Choroid plexus epithelial cell (primary cell): ENCODE measurements at places on chromosomes 13 and 19.

DNA sequence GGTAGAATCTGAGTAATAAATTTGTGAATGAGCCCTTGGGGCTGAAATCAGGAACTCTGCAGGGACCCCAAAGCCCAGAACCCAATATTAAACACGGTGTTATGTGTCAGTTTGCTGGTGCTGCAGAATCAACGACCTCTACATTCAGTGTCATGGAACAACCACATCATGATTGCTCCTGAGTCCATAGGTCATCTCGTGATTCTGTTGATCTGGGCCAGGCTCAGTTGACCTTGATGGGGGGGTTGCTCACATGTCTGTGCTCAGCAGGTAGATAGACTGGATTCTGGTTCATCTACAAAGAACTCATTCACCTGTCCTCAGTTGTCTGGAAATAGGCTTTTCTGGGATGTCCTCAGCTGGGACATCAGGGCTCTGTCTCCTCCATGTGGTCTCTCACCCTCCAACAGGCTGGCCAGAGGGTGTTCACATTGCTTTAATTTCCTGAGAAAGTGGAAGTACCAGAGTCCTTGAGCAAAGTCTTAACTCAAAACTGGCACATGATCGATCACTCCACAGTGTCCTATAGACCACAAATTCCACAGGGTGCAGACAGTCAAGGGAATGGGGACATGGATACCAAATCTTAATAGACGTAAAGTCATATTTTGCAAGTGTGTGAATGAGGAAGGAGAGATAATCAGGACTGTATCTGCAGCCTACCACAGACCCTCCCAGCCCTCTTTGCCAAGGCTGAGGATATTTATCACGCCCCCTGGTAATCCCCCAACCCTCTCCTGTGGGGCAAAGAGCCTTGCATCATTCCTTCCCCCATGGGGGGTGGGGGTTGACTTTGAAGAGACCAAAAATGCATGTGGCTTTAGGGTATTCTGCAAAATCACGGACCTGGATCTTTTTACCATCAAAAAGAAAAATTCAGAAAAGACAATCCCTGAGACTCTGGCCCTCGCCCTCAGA is 39.3 kb upstream of the IGFL1 start:
- DNase-seq = no peak

- DNase-seq = no peak
Measured at GRCh38 chr19:29985196-29985595, 43.2 kb downstream of the URI1 start.

DNA sequence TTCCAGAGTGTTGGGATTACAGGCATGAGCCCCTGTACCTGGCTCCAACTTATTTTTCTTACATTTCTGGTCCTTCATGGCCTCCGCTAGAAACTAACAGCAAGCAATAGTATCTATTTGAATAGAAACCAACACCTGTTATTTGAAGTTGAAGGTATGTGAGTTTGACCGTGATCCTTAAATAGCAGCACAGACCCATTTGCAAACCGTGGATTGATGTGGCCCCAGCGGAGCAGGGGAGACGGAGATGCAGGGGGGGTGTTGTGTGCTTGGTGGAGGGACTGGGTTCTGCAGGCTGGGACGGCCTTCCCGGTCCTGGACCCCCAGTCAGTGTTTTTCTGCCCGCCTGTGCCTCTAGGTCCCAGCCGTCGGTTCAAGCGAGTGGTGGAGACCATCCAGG is 16.9 kb downstream of the TMEM150B start:
- DNase-seq = no peak

- no peak for DNase-seq
Measured at GRCh38 chr19:13057147-13057572, 45.5 kb downstream of the LYL1 start.

DNA sequence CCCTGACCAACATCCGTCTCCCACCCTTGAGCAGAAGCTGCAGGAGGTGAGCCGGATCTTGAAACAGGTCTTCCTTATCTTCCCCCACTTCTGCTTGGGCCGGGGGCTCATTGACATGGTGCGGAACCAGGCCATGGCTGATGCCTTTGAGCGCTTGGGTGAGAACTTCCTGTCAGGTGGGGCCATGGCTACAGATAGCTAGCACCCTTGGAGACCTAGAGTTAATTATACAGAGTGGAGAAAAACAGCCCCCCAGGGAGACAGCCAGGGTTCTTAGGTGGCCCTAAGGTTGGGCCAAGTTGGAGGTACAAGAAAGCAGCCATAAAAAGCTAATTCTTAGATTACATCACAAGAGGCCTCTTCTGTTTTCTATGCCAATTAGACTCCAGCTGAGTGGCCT is 8.9 kb upstream of the ARHGAP45 start:
- no peak for DNase-seq

GRCh38 chr19:49442771-49443365 is 1.5 kb upstream of the SLC17A7 start:
- DNase-seq = peak; percentile 73

GRCh38 chr19:6480848-6481415 is 655 bp downstream of the DENND1C start:
- DNase-seq = no peak

- no peak for DNase-seq
Measured at GRCh38 chr19:43460362-43461016, 4.9 kb downstream of the LYPD3 start.

- DNase-seq = no peak
Measured at GRCh38 chr19:42412227-42412626, 15.0 kb downstream of the LIPE start.

DNA sequence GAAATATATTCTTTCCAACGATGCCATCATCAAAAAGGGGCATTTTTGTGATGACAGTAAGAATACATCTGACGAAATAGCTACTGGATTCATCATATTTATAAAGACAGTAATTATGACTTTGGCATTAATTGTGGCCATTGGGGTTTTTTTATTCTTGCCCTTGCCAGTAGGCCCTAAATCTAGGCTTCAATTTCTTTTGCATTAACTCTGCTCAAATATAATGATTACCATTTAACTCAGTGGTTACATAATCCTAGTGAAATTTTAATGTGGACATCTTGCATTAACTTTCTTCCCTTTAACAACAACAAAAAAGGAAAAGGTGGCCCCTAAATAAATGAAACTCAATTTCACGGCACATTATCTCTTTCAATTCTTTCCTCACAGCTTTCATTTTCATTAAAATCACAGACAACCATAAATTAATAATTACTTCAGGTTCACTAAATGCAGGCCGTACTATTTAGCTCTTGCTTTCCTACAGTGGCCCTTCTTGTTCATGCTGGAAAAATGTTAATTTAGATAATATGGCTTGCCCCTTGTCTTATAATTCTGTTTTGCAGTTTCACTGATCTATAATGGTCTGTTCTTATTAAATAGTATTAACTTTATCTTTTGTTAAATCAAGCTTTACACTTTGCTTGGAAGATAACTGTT is 615.6 kb downstream of the DACH1 start:
- no peak for DNase-seq

GRCh38 chr13:90696656-90697055 is 650.8 kb upstream of the MIR17HG start:
- DNase-seq = peak; percentile 34

- no peak for DNase-seq
Measured at GRCh38 chr19:38978326-38978689, 2.8 kb upstream of the FBXO17 start.

- peak; percentile 69 for DNase-seq
Measured at GRCh38 chr13:41075034-41075433, 13.7 kb downstream of the WBP4 start.

DNA sequence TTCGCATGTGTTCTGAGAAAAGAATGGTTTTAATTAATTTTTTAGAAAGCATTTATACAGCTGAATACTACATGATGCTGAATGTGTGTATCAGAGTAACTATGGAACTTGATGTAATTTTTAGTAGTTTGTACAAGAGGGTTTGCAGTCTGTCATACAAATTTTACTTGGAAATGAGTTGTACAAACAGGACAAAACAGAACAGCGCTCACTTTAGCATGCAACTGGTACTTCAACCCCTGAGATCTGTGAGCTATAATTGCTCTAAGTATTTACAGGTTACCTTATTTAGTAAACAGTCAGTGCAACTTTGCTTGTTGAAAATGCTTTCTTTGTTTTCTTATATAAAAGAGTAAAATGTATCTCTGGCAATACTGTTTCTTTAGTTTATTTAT is 706 bp downstream of the TNFRSF19 start:
- peak; percentile 63 for DNase-seq

GRCh38 chr13:66069570-66069969 is 1160.6 kb downstream of the PCDH9 start:
- DNase-seq = peak; percentile 1

DNA sequence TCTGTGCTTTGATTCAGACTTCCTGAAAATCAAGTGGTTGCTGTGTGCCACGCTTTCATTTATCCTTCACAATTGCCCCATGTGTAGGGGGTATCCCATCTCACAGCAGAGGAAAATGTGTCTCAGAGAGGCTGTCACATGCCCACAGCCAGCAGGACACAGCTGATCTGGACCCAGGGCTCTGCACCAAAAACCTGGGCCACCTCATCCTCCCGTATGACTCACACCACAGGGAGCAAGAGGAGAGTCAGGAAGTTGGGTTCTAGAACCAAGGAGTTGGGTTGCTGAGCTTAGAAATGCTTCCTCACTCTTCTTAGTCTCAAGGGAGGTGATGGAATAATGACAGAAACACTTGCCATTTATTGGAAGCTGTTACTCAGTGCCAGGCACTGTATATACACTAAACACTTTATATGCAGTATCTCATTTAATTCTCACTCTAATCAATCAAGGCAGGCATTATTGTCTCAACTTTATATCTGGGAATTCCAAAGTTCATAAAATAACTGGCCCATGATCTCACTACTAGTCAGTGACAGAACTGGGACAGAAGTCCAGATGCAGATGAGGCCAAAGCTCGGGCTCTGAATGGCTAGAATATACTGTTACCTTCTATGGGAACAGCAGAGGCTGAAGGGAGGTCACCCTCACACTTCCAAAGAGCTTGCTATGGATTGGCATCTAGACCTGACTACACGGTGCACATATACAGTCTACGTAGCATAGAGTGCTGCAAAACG is 47.7 kb upstream of the ATP12A start:
- DNase-seq = no peak

DNA sequence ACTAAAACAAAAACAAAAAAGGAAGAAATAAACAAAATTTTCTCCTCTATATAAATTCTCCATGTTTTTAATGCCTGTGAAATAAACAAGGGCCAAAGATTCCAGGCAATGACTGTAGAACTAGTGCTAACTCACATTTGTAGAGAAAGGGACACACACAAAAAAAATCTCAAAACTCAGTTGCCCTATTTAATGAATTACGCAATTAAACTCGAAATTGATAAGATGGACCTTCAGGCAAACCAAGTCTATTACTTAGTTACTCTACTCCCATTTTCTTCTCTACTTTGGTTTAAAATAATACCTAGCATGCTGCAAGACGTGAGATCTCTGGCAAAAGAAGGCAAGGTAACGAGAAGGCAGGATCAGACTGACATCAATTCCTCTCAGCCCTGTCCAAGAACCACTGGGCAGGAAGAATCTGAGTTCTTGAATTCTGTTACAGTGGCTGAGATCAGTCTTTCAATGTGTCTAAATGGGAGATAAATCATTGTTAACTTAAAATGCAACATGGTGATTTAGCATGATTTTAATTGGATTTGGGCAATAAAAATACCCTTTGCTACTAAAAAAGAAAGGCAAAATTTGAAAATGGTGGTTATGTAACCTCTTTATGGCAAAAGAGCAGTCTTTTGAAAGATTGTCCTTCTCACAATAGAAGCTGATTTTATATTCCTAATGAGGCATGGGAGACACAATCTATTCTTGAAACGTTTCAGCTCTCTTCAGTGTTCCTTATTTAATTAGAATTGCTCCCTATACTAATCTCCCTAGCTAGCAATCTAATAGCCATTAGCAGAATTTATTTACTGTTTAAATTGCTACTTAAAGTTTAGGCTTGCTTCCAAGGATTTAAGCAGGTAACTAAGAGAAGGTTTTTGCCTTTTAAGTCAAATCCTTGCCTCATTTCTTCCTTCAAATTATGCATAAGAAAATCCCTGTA is 25.9 kb downstream of the SPRY2 start:
- DNase-seq = no peak

DNA sequence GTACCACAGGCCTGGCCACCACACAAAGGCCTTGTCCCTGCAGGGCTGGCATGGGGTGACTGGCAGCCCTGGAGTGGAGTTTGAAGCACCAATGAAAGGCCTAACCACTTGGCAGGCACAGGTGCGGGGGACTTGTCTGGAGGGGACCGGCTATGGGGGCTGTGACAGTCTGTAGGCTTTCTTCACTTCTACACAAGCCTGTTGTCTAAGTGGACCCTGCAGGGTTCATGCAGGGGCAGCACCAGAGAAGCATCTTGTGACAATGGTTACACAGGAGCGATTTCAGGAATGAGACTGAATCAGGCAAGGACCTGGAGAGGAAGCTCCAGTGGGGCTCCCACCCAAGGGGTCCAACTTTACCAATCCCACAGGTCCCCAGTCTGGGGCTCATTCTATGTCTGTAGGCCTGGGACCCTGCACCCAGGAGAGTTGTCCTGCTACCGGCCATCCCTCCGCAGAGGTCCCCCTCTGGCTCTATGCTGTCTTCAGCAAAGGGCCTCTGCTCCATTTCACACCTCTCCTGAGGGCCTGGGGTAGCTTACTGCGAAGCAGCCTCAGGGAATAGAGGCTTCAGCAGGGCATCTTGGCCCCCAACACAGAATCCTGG is 2.3 kb upstream of the ZNF837 start:
- no peak for DNase-seq

DNA sequence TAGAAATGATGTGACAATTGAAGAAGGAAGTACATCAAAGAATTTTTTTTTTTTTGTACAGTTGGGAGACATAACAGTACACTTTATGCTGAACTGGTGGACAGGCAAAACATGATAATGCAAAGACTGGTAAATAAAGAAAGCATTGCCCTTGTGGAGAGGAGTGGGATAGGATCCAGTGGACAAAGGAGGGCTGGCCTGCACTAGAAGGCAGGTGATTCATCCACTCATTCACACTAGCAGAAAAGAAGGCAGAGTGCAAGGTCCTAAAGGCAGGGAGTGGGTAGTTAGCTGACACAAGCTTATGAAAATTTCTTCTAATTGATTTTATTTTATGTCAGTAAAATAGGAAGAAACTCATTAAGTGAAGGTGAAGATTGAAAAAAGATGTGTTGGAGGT is 17.6 kb upstream of the NALCN start:
- no peak for DNase-seq

- peak; percentile 41 for DNase-seq
Measured at GRCh38 chr19:41352609-41353465, 885 bp downstream of the TGFB1 start.

DNA sequence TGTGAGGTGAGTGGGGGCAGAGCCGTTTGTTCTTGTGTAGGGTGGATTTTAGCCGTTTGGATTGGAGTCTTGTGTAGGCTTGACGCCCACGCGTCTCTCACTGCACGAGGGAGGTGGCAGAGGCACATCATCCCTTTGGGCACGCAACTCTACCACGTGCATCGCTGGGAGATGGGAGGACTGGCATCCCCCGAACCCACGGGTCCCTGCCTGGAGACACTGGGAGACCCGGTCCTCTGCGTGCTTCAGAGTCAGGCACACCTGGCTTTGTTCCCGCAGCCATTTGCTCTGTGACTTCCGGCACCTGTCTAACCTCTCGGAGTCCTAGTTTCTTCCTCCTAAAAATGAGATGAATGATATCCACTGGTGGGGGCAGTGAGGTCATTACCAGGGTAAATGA is 6.4 kb downstream of the ARHGEF7 start:
- no peak for DNase-seq

- peak; percentile 72 for DNase-seq
Measured at GRCh38 chr19:45607071-45608029, 5.3 kb upstream of the GPR4 start.

- no peak for DNase-seq
Measured at GRCh38 chr19:5042556-5042955, 73.6 kb downstream of the KDM4B start.
